A549 treated with CpdA at 1 μM for 4 hours (cell line): ENCODE measurements at places on chromosomes 1 and 21. TPM values are rescaled to one million over a fixed set of nuclear protein-coding genes. Genes with fewer than 3 reads are reported as not detected.

GDAP2 gene
- 7.2 to 9.8 TPM (median 8.0 TPM) in 5 replicates for total RNA-seq

NOS1AP gene
- total RNA-seq = 0.24 to 0.98 TPM (median 0.43 TPM) in 5 replicates

NEGR1 gene
- not detected in 5 replicates for total RNA-seq

TMEM82 gene
- total RNA-seq = not detected in 5 replicates
